ENCODE measurements at places on chromosomes 7 and 10.
A peak's percentile ranks its signal among the peaks of the same experiment; 100 is the strongest.

- DNase-seq = no peak
Measured at GRCh38 chr10:13271552-13272163, 28.2 kb downstream of the PHYH start.

GRCh38 chr10:20778008-20778757, 118.9 kb downstream of the NEBL start:
- DNase-seq = no peak

DNA sequence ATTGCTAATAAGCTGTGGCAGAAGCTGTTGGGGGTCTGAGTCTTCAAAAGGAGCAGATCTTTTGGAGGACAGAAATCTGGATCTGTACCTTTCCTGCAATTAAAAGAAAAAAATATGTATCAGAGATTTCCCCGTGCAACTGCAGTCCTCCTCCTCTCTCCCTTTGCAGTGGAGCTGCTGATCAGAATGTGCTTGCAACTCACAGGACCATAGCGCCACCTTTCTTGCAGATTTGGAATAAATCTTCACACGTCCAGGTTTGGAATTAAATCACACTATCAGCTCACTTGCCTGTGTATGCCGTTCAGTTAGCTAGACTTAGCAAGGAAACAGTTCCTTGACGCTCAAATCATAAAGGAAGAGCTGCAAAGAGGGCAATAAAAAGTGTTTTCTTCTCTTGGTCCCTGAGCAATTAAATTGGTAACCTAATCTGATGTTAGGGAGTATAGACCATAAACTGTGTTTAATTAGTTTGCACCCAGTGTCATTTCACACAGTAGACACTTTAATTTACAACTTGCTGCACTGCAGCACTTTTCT, 77.4 kb downstream of the PON1 start:
- peak; percentile 62 for DNase-seq

GRCh38 chr7:31679574-31680305, 7.3 kb upstream of the PPP1R17 start:
- no peak for DNase-seq

- no peak for DNase-seq
Measured at GRCh38 chr7:50264908-50265307, 39.6 kb upstream of the IKZF1 start.

GRCh38 chr10:12332572-12333379, 16.6 kb upstream of the CAMK1D start:
- DNase-seq = peak; percentile 25

- DNase-seq = no peak
Measured at GRCh38 chr10:110973400-110973799, 54.0 kb downstream of the SHOC2 start.

DNA sequence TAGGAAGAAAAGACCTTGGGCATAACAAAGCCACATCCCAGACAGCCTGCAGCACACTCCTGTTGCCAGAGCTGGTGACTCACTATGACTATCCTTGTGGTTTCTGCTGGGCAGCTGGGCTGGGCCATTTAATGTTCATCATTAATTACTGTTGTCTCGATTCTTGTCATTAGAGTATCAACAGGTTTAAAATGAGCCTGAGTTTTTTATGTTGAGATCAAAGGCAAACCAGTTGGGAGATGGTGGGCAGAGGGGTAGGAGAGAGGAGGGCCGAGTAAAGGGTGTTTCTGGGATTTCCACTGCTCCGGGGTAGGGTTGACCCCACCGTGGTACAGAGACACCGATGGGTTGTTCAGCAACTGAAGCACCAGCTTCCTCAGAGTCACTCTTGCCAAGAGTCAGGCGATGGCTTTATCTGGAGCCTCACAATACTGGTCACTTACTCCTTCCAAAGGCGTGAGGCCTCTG, 128.7 kb upstream of the LYZL1 start:
- DNase-seq = peak; percentile 95

DNA sequence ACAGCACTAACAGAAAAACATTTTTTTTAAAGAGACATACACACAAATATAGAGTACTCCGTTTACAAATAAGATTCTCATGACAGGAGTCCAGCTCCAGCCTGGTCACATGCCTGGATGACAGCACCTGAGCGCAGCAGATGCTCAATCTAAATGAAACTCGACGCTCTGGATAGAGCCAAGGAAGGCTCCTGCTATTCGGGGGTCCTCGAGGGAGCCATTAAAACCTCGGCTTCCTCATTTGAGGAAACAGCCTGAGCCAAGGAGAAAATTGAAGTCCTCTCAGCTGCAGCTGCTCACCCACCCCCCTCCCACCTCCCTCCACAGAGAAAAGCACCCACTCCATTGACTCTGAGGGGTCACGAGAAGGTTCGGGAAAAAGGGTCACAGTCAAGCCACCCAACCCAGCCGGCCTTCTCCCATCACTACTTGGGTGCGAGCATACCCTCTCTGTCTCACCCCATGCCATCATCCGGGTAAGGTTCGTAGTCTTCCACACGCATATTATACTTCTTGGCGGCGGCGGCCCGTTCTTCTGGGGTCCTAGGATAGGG, 673 bp downstream of the NDUFB8 start:
- no peak for DNase-seq

GRCh38 chr10:76675951-76676587, 961.5 kb downstream of the KCNMA1 start:
- DNase-seq = peak; percentile 23

DNA sequence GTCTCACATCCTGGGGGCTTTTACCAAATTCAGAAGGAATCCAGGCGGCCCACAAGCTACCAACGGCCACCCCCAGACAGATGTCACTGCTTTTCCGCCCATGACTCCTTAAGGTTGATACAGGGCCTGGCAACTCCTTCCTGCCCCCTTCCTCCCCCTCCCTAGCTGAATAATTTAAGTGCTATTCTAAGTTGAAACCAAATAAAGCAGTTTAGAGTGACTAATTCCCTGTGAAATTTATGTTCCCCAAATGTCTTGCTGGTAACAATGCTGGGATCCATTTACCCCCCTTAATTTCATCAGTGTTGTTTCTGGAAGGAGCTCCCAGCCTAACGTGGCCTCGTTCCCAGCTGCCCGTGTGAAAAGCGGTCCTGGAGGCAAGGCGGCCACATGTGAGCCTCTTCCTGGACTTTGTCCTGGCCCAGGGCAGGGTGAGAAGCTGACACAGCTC, 109.6 kb downstream of the TMEM130 start:
- peak; percentile 73 for DNase-seq

- DNase-seq = no peak
Measured at GRCh38 chr7:51706851-51707250, 390.2 kb upstream of the COBL start.

GRCh38 chr7:22627136-22627535, 99.9 kb upstream of the IL6 start:
- DNase-seq = peak; percentile 93

DNA sequence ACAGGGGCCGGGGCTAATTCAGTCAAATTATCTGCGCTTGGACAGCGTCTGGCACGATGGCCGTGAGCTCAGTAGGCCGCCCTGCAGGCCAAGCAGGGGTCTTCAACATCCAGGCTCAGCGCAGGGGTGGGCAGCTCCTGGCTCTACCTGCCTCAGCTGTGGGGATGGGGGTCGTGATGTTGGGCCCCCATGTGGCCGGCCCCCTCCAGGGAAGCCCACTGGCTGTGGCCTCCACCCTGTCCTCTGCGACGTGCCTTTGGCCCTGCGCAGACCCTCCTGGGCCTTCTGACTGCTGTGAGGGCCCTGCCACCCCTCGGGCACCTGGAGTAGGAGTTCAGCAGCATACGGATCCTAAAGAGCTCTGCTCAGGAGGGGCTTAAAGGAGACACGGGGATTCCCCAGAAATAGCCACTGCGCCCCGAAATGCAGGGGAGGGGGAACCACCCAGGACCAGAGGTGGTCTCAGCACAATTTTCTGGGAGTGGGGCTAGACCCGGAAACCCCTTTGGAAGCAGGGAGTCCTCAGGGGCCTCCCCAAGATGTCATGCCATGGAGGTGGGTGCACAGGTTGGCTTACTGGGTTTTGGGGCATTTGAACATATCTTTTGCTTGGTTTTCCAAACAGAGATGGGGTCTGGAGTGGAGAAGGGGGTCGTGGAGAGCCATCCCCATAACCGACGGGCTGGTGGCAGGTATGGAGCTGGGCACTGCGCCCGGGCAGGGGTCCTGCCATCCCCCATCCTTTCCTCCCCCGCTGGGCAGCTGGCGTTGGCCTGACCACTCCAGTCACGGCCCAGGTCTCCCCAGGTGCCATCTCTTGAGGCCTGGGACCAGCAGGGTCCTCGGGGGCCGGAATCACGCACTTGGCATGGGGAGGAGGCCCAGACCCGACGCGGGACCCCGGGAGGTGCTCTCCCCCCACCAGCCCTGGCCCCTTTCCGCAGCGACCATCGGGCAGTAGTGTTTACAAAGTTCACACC, 4.0 kb upstream of the ADAP1 start:
- DNase-seq = no peak

- DNase-seq = no peak
Measured at GRCh38 chr10:95314192-95314918, 23.6 kb upstream of the PDLIM1 start.

DNA sequence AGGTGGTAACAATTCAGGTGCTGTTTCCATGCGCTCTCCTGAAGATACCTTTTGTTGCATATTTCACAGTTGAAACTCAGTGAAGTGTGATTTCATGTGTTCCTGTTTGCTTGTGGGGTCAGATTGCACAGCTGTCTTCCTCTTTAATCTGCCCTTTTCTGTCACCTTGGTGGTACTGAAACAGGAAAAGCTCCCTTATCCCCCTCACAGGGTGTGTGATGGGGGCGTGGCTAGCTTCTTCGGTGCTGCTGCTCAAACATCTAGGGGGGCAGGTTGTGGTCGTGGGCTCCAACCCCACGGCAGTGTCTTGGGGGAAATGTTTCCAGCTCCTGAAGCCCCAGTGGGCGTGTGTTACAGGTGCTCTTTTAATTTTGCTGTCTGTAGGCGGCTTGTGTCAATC, 107.4 kb upstream of the KLF14 start:
- no peak for DNase-seq

- DNase-seq = peak; percentile 61
Measured at GRCh38 chr10:58818900-58819299, 306.2 kb downstream of the BICC1 start.

DNA sequence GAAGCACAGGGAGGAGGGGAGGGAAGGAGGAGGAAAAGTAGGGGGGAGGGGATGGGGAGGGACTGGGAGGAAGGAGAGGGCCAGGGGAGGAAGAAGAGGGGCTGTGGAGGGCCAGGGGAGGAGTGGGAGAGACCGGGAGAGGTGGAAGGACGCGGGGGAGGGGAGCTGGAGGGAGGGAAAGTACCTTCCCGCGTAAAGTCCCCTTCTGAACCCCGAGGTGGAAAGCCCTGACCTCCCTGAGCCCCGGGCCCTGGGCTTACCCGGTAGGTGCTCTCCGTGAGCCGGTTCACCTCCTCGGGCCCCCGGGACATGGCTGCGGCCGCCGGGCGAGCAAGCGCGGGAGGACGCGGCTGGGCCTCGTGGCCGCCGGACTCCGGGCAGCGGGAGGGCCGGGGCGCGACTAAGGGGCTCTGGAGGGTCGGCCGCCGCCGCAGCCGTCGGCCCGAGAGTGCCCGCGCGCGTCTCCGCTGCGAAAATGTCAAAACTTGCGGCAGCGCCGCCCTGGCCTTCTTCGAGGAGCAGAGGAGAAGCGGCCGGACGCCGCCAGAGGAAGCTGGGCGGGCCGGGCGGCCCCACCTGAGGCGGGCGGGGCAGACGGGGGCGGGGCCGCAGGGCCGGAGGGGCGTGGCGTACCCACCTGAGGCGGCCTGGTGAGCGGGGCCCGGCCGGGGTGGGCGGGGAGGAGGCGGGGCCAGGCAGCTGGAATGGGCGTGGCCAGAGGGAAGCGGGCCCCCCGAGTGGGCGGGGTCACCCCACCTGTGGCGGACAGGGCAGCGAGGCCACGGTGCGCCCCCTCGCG, at the start of gene BAIAP2L1:
Gene BAIAP2L1 (minus strand): TSS at position 549 of the 799 bp plus-strand sequence. CDS start 238 bp downstream, at position 311.
- peak; percentile 20 for DNase-seq

DNA sequence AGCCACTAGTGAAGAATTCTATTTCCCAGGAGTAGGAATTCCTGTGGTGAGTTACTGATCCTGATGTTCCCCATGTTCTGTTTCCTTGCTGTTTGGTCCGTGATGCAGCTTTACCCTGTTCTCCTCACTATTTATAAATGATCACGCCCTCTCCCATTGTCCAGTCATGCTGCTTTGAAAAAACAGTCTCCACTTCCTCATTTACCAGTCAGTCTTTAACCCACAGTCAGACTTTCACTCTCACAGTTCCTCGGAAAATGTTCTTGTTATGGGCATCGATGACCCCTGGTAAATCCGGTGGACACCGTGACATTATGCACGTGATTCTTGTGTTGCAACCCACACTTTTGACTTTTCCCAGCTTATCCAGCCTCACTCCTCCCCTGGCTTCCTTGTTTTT, 14.4 kb downstream of the SCIN start:
- DNase-seq = peak; percentile 51

DNA sequence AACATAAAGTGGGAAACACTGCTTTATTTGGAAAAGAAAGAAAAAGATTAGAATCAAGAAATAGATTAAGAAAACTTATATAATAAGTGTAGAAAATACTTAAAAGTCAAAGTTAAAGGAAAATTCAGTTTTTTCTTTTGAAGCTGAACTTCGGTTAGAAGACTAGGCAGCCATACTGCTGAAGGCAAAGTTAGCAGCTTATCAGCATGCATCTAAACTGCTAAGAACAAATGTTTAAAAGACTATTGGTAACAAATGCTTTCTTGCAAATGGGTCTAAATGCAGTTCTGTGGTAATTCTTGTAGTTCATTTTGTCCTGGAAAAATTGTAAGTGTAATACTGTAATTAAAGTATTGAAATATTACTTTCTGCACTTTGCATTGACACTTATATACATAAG, 18.0 kb downstream of the MIOS start:
- DNase-seq = no peak

DNA sequence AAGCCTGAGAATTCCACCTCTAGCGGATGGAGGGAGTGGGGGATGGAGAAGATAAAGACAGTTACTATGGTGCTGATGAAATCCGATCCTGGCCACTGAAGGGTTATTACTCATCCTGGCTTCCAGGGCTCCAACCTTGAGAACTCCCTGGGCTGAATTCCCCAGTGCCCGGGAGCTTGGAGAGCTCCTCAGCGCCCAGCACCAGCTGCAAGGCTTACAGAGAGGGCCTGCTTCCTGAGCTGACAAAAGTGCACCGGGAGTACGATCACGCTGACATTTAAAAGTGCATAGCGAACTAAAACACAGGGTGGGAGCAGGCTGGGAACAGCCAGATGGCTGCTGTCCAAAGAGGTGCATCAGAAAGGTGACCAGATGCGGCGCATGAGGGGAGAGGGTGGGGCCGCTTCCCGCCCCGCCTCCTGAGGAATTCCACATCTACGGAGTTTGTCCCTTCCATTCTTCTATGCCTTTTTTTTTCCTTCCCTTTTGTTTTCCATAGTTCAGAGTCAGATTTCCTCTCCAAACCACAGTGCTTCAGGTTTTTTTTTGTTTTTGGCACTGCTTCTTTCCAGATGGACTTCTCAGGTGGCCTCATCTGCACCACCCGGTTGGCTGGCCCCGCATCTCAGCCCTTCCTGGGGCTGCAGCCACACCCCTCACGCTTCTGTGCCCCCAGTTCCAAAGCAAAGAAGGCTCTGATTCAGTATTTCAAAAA, 62.4 kb upstream of the MKRN1 start:
- DNase-seq = peak; percentile 93

- DNase-seq = no peak
Measured at GRCh38 chr10:88680958-88681357, 16.7 kb downstream of the LIPF start.

- DNase-seq = no peak
Measured at GRCh38 chr7:70582927-70583895, 548.7 kb upstream of the GALNT17 start.
